ENCODE measurements at places on chromosomes 1 and 21.

DNA sequence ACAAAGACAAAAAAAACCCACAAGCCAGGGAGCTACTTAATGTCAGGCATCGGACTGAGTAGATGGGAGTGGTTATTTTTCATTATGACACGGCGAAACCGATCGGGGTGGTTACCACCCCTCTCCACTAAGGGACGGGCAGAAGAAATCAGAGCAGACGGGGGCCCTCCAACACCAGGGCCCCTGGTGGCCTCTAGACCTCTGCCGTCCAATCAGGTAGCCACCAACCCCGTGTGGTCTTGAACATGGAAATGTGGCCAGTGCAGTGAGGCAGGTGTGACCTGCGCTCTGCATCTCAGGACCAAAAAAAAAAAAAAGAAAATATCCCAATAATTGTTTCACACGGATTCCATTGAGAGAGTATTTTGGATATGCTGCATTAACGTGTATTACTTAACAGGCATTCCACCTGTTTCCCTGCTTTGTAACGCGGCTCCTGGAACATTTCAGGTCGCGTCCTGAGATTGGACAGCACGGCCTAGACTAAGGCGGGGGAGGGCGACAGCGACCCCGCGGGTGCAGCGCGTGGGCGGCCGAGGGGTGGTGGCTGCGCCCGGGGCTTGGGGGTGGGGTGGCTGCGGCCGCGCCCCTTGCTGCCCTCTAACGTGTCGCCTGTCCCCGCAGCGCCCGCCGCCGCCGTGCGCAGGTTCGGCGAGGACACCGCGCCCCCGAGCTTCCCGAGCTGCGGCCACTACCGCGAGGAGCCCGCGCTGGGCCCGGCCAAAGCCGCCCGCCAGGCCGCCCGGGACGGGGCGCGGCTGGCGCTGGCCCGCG, 48.3 kb downstream of the SIM2 start:
- no peak for DNase-seq

GRCh38 chr1:152047413-152047729, 10.6 kb upstream of the S100A11 start:
- no peak for DNase-seq

- DNase-seq = no peak
Observed at GRCh38 chr21:35238119-35238518, 189.0 kb upstream of the RUNX1 start.

DNA sequence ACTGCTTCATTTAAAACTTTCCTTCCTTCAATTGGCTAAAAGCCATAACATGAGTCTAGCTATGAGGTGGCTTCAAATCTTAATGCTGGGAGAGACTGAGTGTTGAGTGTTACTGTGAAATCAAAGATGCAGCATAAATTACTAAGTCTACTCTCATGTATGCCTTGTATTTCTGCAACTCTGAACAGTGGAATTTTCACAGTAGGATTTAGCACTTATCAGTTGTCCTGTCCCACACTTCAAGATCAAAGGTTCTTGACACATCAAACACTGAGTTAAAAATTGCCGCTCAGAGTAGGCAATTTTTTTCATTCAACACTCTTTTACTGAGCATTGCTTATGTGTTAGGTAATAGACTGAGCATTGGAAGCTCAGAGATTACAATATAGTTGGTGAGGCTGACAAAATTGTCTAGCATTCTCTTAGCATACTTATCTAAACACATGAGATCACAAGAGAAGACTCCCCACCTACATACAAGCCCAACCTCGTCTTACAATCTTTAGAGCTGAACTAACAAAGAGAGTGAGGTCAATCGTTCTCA, 56.4 kb upstream of the ADORA3 start:
- DNase-seq = no peak

GRCh38 chr1:185260611-185261010, 56.4 kb downstream of the IVNS1ABP start:
- no peak for DNase-seq

- no peak for DNase-seq
Observed at GRCh38 chr1:20401405-20402010, 84.5 kb downstream of the CAMK2N1 start.

GRCh38 chr21:44970766-44971671, 31.2 kb downstream of the SLX9 start:
- DNase-seq = no peak

All from GM18507 (cell line).